ENCODE measurements at places on chromosomes 1 and 21.

DNA sequence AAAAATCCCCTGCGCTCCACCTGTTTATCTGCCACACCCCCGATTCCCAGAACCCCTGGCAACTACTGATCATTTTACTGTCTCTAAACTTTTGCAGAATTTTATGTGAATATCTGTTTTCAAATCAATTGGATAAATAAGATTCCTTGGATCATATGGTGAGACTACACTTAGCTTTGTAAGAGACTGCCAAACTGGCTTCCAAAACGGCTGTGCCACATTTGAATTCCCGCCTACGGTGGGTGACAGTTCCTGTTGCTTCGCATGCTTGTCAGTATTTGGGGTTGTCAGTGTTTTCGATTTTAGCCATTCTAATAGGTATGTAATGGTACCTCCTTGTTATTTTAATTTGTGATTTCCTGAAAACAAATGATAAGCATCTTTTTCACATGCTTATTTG, 22.7 kb upstream of the FMN2 start:
- DNase-seq = no peak

GRCh38 chr1:228297242-228297641, 89.4 kb downstream of the OBSCN start:
- no peak for DNase-seq

DNA sequence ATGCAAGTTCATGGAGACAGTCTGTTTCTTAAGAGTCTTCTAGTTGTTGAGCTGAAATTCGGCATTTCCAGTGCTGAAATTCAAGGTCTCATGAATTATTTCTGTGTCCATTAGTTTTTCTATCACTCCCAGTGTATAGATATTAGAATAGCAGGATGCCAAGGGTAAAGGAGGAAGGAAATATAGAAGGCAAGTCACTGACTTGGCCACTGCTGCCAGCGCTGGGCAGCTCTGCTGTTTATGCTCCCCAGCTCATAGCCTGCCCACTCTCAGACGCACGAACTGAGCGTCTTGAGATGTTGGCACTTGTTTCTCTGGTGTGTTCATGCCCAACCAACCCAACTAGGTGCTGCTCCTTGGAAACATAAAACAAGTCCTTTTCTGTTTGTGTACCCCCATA, 110.1 kb downstream of the SLC45A1 start:
- DNase-seq = no peak

DNA sequence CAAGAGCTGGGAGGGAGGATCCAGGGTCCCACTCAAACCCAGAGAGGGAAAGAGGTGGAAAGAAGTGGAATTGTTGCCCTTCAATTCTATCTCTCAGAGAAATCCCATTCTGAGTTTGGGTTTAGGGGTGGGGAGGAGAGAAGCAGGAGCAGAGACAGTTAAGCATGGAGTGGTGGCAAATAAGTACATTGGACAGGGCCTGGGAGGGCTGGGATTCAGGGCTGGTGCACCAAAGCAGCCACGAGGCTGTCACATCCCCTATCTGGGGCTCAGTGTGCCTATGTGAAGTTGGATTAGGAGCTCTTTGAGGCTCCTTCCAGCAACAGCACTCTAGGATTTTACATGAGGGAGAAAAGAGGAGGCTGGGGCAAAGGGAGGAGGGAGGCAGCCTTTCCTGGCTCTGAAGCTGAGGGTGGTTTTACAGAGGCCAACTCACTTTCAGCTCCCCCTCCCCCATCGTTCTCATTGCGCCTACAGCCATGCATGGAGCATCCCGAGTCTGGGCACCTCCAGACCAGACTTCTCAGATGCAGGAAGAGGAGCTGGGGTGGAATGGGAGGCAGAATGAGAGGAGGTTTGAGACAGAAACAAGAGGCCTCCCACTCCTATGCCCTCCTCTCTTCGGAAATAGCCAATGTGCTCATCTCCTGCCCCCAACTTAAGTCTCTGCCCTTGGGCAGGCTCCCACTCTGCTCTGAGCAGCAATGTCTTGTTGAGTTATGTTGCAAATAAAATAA, 3.0 kb upstream of the SYT6 start:
- no peak for DNase-seq

GRCh38 chr1:81437649-81438048, 363.1 kb upstream of the ADGRL2 start:
- no peak for DNase-seq
